Memory B cell (primary cell): ENCODE measurements at places on chromosomes 11 and 22.

GRCh38 chr11:123438131-123438627, 8.1 kb downstream of the GRAMD1B start:
- H3K27ac ChIP-seq, result no peak overlapping the region
- no peak overlapping the region for H3K4me3 ChIP-seq
- no peaks in the 10 kb centered on the region for H3K4me1 ChIP-seq
- H3K27me3 ChIP-seq, result peaks cover 13% of the 10 kb centered on the region
- no peak for DNase-seq

DNA sequence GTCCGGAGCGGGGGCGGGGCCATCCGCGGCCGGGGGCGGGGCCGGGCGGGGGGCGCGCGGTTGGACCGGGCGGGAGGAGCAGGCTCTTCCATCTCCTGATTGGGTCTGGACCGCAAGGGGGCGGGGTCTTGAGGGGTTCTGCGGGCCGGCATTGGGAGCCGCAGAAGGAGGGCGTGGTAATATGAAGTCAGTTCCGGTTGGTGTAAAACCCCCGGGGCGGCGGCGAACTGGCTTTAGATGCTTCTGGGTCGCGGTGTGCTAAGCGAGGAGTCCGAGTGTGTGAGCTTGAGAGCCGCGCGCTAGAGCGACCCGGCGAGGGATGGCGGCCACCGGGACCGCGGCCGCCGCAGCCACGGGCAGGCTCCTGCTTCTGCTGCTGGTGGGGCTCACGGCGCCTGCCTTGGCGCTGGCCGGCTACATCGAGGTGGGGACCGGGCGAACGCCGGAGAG, at the start of gene APLP2:
APLP2 (plus strand) TSS at position 236 of the 450 bp plus-strand sequence; CDS start at position 320, 84 bp downstream.
- H3K27ac ChIP-seq, result peak within 1 kb of the TSS; percentile 84
- DNase-seq, result peak; percentile 90
- peak within 1 kb of the TSS; percentile 97 for H3K4me3 ChIP-seq
- H3K36me3 ChIP-seq, result no peaks in the 10 kb centered on the region
- H3K27me3 ChIP-seq, result peaks cover 8% of the 10 kb centered on the region

DNA sequence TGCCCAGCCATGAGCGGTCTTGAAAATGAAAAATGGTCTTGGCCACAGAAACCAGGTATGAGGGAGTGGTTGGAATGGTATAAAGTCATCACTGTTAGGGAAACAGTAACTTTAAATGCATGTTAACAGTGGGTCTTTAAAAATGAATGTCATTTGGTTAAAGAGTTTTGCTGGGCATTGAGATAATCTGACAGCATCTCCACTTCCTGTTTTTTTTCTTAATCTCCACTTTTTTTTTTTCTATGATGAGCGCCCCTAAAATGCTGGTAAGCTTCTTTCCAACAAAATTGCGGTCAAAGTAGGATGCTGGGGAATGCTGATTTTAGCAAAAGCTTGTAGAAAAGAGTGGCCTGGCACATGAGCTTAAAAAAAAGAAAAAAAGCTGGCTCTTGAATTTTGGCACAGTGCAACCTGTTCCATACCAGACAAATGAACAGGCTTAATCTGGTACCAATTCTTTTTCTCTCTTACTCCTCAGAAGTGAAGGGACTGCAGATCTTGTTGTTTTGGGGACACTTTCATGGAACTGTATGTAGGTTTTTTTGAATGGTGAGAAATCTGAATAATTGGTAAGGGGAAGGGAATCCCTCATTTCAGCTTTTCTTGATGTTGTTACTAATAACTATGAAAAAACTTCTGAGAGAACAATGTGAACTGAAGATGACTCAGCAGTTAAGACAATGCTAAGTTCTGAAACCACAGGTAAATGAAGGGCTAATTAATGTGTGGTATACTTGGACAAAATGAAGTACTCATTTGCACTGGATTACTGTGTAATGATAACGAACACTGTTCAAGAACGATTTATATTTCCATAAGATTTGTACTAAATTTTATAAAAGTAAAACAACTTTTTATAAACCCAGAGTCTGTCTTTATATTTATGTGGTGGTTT, 3.1 kb upstream of the ARHGEF12 start:
- no peak for DNase-seq
- peaks cover 15% of the 10 kb centered on the region for H3K4me1 ChIP-seq
- H3K36me3 ChIP-seq, result no peaks in the 10 kb centered on the region

- H3K27me3 ChIP-seq, result peaks cover 8% of the 10 kb centered on the region
- H3K36me3 ChIP-seq, result peaks cover 3% of the 10 kb centered on the region
- no peak overlapping the region for H3K4me3 ChIP-seq
- no peak overlapping the region for H3K27ac ChIP-seq
- no peak for DNase-seq
Measured at GRCh38 chr11:57356268-57356667, 18.1 kb downstream of the P2RX3 start.

GRCh38 chr11:47861728-47862127, 13.6 kb upstream of the NUP160 start:
- H3K4me3 ChIP-seq, result peak overlapping the region; percentile 64
- peak overlapping the region; percentile 92 for H3K27ac ChIP-seq
- no peaks in the 10 kb centered on the region for H3K36me3 ChIP-seq
- H3K4me1 ChIP-seq, result peaks cover 32% of the 10 kb centered on the region

- H3K4me3 ChIP-seq, result peak overlapping the region; percentile 58
- H3K27me3 ChIP-seq, result no peaks in the 10 kb centered on the region
- no peak for DNase-seq
- peaks cover 26% of the 10 kb centered on the region for H3K4me1 ChIP-seq
Measured at GRCh38 chr11:107856981-107857517, 1.5 kb downstream of the SLC35F2 start.

DNA sequence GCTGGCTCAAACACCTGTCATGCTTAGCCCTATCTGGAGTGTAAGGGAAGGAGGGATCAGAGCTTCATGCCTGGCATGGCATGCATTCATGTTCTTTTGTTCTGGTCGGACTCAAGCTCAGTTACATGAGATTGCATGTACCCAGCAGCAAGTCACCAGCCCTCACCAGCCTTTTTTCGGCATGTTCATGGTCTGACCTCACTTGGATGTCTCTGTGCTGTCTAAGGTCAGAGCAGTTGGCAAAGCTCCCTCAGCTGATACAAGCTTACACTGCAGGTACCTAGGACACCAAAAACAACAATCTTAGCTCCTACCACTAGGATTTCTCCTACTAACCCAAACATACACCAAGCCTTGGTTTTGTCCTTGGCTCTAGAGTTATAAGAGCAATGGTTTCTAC, 152.6 kb downstream of the BARX2 start:
- H3K4me3 ChIP-seq, result no peak overlapping the region
- H3K36me3 ChIP-seq, result no peaks in the 10 kb centered on the region
- no peaks in the 10 kb centered on the region for H3K4me1 ChIP-seq
- no peak for DNase-seq

DNA sequence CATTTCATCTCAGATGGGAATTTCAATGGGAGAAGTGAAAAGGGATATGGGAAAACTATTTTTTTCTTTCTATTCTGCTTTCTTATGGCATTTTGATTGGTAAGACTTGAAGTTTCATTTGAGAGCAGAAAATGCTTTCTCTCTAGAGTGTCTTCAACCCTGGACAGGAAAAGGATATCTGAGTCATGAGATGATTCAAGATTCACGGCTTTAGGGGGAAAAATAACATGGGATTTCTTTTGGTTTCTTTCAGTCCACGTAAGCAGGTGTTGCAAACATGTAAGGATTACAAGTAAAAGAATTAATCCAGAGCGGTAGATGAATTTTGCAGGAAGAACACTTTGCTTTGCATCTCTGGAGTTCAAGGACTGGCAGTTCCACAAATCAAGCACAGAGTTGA, 1001.0 kb upstream of the TENM4 start:
- H3K4me3 ChIP-seq, result no peak overlapping the region
- DNase-seq, result no peak
- no peaks in the 10 kb centered on the region for H3K27me3 ChIP-seq

GRCh38 chr11:111540937-111541253, 375 bp downstream of the LAYN start:
- no peaks in the 10 kb centered on the region for H3K36me3 ChIP-seq
- H3K4me3 ChIP-seq, result peak overlapping the region; percentile 78
- no peak overlapping the region for H3K27ac ChIP-seq
- DNase-seq, result peak; percentile 20
- peaks cover 30% of the 10 kb centered on the region for H3K27me3 ChIP-seq
